ENCODE measurements at places on chromosomes 7 and 10.

DNA sequence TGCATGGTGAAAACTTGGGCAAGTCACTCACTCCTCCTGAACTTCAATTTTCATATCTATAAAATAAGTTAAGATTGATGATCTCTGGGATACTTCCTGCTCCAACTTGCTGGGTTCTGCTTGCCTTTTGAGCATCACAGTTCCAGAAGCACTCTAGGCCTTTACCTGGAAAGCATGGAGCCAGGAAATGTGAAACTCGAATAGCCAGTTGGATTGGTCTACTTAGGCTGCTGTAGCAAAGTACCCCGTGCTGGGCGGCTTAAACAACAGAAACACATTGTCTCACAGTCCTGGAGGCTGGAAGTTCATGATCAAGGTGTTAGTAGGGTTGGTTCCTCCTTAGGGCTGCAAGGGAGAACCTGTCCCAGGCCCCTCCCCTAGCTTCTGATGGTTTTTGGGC is 64.5 kb downstream of the NAMPT start:
- DNase-seq: no peak

GRCh38 chr10:93026072-93026471 is 34.5 kb upstream of the CYP26C1 start:
- no peak for DNase-seq

DNA sequence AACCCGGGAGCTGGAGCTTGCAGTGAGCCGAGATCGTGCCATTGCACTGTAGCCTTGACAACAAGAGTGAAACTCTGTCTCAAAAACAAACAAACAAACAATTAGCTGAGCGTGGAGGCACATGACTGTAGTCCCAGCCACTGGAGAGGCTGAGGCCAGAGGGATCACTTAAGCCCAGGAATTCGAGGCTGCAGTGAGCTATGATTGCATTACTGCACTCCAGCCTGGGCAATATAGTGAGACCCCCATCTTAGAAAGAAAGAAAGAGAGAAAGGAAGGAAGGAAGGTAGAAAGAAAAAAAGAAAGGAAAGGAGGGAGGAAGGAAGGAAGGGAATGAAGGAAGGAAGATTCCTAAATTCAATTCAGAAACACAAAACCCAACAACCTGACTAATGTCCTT is 141.3 kb upstream of the TNRC18 start:
- DNase-seq: no peak

- peak; percentile 99 for DNase-seq
Measured at GRCh38 chr10:58157076-58157766, 110.5 kb downstream of the IPMK start.

- no peak for DNase-seq
Measured at GRCh38 chr7:141213226-141213625, 139.4 kb downstream of the TMEM178B start.

DNA sequence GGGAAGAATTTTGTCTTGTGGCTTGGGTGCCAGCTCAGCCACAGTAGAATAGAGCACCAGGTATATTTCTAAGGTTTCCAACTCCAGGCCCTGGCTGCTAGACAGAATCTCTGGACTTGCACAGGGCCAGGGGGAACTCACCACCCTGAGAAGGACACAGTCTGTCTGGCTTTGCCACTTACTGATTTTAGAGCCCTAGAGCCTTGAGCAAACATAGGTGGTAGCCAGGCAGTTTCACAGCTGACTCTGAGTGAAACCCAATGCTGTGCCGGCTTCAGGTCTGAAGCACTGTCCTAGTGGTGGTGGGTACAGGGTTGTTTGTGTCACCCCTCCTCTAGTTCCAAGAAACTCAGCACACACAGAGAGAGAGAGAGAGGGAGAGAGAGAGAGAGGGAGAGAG is 81.6 kb downstream of the TES start:
- DNase-seq: no peak

DNA sequence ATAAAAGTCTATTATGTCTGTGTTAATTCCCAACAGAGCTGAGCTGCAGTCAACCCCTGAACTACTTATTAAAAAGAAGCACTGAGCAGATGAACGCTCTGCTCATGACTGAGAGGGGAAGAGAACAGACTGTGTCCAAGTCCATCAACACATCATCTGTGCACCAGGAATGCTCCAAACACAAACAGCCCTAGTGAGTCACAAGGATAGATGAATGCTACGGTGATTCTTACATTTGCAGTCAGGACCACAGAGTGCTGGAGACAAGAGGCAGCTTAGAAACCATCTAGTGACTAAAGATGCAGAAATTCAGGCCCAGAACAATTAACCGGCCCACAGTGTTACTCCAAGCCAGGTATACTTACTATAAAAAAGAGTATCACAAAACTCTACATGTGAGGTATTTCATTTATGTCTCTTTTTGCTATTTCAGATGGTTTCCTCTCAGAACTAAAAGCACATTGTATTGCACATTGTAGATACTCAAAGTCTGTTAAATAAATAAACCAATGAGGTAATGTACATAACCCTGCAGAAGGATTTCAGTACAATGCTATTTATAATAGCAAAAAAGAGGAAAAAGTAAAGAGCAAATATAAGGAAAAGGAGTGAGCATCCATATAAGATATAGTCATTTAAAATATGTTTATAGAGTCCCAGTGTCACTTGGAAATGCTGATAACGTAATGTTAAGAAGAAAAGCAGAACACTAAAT is 159.2 kb downstream of the KCNMA1 start:
- DNase-seq: peak; percentile 83

DNA sequence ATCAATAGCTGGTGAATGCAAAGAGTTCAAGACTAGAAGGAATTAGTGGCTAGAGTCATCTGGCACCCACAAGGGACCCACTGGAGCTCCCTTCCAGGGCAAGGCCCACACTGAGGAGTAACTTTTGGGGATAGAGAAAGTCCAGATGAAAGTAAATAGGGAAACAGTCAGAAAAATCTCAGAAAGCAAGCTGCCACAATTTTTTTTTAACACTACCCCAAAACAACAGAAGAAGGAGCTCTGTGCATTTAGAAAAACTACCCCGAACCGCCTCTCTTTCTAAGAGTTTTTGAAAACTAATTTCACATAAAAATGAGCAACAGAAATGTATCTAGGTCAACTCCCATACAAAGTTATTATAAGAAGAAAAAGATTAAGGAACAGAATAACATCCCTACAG is 42.2 kb downstream of the AOAH start:
- DNase-seq: no peak

GRCh38 chr7:142438235-142438922 is 180.5 kb upstream of the PRSS58 start:
- no peak for DNase-seq

DNA sequence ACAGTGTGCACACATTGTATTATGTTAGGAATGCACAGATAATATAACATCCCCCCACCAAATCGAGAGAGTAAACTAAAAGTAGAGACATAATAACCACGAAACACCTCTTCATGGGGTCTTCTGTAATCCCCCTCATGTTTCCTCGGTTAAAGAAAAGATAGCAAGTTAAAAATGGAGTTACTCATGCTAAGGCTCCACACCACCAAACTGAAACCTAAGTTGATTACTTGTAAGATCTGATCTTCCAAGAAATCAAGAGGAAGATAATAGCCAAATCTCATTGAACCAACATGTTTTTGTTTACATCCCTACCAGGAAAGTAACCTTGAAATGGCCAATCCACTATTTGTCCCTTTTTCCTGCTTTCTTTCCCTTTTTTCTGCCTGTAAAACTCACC is 11.7 kb upstream of the ETV1 start:
- DNase-seq: no peak

GRCh38 chr10:129963641-129964501 is at the start of gene EBF3:
Gene EBF3 (minus strand): TSS chr10:129964274. CDS start chr10:129963768, 506 bp downstream.
- DNase-seq: peak; percentile 44

GRCh38 chr10:113983552-113983951 is 60.1 kb upstream of the ADRB1 start:
- no peak for DNase-seq

Data from GM04504 (cell line).